ENCODE measurements at places on chromosomes 4 and X. TPM values are rescaled to one million over a fixed set of nuclear protein-coding genes. Genes with fewer than 3 reads are reported as not detected.

DNA sequence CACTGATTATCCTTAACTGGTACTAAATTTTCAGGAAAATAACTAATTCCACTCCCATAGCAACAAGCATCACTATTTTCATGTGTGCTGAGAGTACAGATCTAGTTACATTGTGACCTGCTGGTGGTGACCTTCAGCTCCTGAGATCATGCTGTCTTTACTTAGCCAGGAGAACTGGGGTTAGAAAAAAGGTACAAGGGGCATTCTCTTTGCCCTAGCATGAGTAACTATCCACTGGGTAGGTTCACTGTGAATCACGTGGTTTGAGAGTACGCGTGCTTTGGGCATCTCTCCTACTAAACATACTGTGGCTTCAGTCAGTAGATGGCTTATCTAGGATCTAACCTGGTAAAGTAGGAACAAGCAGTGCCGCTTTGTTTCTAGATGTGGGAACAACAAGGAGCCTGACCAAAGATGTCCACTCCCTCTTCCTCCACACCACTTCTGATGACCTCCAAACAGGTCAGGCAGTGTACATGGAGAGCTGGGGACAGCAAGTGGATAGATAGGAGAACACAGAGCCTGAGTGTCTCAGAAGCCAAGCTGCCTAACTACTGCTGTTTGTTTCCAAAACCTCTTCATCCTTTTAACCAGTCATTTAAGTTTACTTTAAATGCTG lies 90.2 kb downstream of the CBR4 start:
- DNase-seq = no peak

GRCh38 chrX:129746557-129747470 lies 8.0 kb downstream of the XPNPEP2 start:
- DNase-seq = no peak

The NXF2 gene
- not detected for total RNA-seq

DNA sequence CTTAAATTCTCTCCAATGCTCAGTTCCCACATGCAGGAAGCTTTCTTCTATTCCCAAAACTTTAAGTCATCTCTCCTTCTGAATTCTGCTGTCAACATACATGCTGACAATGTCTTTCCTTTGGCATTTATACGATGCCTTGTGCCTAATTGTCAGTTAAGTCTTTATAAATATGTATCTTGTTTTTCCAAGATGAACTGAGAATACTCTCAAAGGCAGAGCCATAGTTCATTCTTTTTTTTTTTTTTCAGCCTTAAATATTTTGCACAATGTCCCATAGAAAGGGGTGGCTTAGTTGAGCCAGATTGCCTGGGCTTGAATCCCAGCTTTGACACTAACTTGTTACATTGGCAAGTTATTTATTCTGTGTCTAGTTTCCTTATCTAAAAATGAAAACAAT lies 210.6 kb downstream of the QDPR start:
- DNase-seq = no peak

- no peak for DNase-seq
Observed at GRCh38 chrX:132704769-132705168, 215.9 kb upstream of the MBNL3 start.

The RASSF6 gene
- total RNA-seq = not detected

The RASGEF1B gene
- total RNA-seq = 0.28 TPM

The HELQ gene
- 9.1 TPM for total RNA-seq

The BRS3 gene
- not detected for total RNA-seq

DNA sequence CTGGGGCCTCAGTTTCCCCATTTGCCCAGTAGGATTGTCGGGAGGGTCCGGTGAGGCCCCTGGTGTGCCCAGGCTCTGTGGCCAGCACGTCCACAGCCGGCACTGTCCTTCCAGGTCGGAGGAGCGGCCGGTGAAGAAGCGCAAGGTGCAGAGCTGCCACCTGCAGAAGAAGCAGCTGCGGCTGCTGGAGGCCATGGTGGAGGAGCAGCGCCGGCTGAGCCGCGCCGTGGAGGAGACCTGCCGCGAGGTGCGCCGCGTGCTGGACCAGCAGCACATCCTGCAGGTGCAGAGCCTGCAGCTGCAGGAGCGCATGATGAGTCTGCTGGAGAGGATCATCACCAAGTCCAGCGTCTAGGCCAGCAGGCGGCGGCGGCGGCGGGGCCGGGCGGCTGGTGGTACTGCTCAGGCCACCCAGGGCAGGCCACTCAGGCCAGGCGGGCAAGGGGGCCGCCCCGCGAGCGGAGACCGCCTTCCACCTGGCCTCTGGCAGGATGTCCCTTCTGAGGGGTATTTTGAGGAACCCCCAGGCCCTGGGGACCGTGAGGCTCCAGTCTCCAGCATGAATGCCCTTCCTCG lies 6.7 kb downstream of the MSANTD1 start:
- DNase-seq = no peak

The TLR10 gene
- total RNA-seq = not detected

The SYNPO2 gene
- 1.7 TPM for total RNA-seq

The SMAD1 gene
- 17.6 TPM for total RNA-seq

DNA sequence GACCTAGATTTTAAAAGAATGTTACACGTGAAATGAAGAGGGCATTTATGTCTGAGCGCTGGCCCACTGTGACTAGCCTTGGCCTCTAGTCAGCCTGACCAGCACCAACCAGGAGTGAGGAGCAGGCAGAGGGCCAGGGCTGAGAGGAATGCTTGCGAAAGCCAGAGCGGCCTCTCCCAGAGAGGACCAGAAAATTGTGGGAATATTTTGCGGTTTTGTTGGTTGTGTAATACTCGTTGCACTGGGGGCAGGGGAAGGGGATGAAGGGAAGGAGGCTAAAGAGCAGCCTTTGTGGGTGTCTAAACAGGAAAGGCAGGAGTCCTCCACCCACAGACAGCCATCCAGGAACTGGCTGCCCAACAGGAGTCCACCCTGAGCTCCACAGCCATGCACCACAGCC lies 3.8 kb downstream of the GABRE start:
- peak; percentile 65 for DNase-seq

- no peak for DNase-seq
Observed at GRCh38 chrX:152177497-152178269, 39.3 kb upstream of the MAGEA10 start.

DNA sequence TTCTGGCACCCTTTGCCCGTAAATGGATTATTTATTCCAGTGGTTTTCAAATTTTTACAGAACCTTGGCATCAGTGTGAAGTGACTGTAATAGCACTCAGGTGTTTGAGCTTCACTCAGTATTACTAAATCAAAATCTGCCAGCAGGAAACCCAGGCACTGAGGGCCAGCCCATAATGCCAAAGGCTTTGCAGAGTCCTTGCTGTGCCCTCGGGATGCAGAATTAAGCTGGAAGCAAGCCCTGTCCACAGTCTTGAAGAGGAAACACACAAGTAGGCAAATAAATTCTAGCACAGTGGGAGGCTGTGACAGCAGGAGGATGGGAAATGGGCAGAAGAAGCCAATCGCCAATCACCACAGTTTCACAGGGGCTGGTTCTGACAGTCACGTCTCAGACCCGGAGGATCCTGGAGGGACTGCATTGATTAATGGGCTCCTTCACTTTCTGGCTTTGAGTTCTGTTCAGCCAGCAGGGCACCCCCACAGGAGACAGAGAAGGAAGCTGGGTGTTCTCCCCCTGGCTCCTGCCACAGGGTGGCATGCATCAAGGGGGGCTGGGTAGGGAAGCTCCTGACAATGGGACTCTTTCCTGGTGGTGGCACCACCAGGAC lies 138.8 kb downstream of the MTNR1A start:
- DNase-seq = no peak

GRCh38 chrX:105758754-105759153 lies 63.6 kb upstream of the NRK start:
- DNase-seq = no peak

DNA sequence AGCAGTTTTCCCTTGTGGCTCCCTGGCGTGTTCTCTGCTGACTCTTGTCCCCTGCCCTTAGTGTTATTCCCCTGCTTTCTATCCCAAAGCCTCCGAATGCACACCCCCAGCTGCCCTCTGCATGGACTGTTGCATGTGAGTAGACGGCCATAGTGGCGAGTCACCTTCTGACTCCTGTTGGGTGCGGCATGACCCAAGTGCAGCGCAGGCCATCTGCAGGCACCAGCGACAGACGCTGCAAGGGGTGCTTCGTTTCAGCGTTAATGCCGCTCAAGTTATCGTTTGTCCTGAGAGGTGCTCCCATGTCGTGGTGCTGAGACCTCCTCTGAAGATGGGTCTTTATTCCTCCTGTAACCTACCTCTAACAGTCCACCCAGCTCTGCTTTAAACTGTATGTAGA lies 57.7 kb downstream of the NOP14 start:
- no peak for DNase-seq

All from IMR-90 (cell line).